HS-27A (cell line): ENCODE measurements at places on chromosomes 3 and 15.

DNA sequence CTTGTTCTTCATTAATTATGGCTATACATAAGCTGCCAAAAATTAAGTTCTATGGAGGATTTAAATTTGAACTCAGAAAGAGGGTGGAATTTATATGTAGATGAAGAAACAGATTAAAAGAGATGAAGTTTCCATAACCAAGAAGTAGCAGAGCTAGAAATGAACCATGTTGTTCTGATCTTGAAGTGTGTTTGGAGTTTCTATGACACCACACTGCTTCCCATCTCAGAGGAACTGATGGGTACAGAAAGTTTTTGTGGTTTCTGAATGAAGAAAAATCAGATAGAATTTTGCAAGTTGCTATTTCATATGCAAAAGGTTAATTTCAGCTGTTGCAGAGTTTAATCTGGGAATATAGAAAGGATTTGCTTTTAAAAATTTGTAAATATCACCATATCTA is 710.3 kb downstream of the PDCD6IP start:
- no peak for DNase-seq

GRCh38 chr3:46574243-46574646 is 8.1 kb upstream of the LRRC2 start:
- DNase-seq, result no peak

DNA sequence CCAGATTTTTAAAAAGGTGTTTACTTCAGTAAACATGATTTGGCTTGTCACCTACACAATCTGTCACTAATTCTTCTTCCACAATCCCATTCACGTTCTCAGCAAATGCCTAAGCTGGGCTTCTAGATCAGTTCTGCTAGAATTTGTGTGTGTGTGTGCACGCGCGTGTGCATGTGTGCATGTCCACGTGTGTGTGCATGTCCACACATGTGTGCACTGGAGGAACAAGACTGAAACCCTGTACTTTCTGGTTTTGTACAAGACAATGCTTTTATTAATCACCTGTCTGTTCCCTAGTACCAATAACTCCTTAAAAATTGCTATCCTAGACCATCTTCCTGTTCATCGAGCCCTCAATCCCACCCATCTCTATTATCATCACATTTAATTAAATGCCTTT is 229.2 kb downstream of the KCNMB2 start:
- no peak for DNase-seq

DNA sequence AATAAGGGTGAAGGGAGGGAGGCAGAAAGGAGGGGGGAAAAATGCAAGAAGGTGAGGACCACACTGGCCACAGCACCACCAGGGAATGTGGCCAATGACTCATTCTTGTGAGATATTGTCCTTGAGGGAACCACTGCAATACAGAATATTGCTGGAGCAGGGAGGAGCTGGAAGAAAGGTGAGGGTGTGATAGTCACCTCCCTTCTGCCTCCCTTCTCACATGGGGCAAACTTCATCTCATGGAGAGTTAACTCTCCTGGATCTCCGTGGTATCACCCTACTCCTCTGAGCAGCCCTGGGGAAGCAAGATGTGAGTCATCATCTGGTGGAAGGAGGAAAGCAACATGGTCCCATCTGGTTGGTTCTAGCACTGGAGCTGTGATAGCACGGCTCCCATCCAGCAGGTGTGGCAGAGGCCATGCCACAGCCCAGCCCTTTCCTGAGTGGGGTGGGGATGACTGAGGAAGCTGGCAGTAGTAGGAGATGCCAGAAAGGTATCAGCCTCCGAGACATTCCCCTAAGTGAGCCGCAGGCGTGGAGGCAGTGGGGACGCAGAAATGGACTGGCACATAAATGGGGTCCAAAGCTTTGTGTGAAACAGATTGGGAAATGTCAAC is 115.9 kb upstream of the LPP start:
- DNase-seq, result peak; percentile 9

GRCh38 chr3:50427217-50427616 is 67.9 kb upstream of the TMEM115 start:
- DNase-seq, result no peak

- DNase-seq, result no peak
These were observed 295.6 kb downstream of the ZBBX start for GRCh38 chr3:167084545-167084944.

- no peak for DNase-seq
These were observed 22.4 kb downstream of the ISG20 start for GRCh38 chr15:88661041-88661700.

GRCh38 chr3:45946875-45947274 is 3.6 kb downstream of the CXCR6 start:
- no peak for DNase-seq

DNA sequence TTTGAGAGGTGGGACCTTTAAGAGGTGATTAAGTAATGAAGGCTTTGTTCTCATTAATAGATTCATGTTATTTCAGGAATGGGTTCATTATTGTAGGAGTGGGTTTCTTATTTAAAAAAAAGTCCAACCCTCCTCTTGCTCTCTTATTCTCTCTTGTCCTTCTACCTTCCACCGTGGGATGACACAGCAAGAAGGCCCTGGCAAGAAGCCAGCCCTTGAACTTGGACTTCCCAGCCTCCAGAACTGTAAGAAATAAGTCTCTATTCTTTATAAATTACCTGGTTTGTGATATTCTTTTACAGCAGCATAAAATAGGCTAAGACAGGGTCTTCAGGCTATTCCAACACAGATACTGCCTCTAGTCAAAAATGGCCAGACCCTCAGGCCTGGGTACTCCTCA is 62.2 kb downstream of the MYLK start:
- no peak for DNase-seq

GRCh38 chr15:39392469-39393047 is 188.3 kb upstream of the THBS1 start:
- DNase-seq, result no peak

- DNase-seq, result peak; percentile 38
These were observed 200.0 kb downstream of the ZNF385D start for GRCh38 chr3:21551019-21551418.

DNA sequence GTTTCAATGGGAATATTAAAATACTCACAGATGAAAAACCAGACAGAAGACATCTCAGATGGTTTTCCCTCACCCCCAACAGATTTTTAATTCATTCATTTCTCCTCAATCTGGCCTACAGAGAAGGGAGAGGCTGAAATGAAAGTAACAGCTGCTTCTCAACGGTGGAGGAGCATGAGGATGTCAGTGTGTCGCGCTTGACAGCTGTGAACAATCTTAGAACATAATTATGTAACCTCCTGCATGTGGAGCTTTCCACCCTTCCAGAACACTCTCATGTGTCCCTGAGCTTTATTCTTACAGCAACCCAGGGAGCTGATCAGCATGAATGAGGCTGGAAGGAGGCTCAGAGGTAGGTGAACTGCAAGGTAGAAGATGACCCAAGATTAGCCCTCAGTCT is 52.7 kb downstream of the MB21D2 start:
- DNase-seq, result no peak

DNA sequence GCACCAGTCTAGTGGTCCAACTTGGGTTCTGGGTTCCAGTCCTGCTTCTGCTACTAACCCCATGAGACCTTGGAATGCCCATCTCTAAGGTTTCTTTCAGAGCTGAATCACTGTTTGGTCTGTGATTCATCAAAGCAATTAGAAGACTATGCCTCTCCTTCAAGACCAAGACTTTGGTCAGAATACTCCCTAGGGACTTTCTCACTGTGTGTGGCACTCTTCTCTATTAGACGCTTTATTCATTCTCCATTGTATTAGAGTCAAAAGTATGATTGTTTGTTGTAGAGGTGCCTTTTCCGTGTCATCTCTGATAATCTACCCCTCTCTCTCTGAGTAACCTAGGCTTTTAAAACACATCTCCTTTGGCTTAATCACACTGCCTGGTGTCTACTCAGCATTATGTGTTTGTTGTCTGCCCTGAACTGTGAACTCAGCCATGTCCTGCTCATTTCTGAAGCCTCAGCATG is 90.5 kb downstream of the LPP start:
- DNase-seq, result no peak

GRCh38 chr3:153911116-153911515 is 210.1 kb upstream of the ARHGEF26 start:
- no peak for DNase-seq

GRCh38 chr15:80854104-80854503 is 74.9 kb downstream of the CEMIP start:
- DNase-seq, result no peak

DNA sequence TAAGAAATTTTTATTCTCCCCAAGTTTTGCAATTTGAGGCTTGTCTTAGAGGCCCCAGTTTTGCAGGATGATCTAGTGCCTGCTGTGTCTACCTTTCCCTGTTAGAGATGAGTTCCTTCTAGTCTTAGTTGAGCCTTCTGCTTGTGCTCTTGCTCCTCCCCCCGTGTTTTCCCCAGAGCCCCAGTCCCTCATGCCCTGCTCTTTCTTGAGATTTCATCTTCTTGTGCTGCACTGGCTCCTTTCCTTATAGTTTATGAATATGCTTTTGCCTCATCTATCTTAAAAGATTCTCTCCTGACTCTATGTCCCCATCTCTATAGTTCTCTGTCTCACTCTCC is 4.7 kb downstream of the GAP43 start:
- no peak for DNase-seq
